ENCODE measurements at places on chromosomes 12 and 14.

- DNase-seq = no peak
Measured at GRCh38 chr12:58081488-58081887, 140.1 kb downstream of the ATP23 start.

DNA sequence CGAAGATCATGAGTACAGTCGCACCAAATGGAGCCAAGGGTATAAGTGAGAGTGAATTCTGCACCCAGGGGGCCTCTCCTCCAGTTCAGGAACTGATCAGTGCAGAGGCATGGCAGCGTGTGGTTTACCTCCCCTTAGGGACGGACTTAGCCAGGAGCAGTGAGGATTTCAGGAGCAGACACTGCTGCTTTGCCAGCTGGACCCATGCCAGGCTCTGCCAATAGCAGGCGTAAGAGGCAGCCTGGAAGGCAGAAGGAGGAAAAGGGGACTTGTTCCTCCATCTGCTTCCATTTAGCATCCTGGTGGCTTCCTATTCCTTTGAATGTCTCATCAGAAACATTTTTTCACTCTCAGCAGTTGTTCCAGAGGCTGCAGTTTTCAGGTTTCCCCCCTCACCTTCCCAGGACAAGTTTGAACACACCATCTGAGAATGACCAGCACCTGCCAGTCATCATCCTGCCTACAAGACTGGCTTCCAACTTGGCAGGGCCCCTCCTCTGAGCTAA is 137.0 kb upstream of the LMNTD1 start:
- no peak for DNase-seq

GRCh38 chr12:117724543-117724942 is 244.2 kb downstream of the KSR2 start:
- DNase-seq = no peak

DNA sequence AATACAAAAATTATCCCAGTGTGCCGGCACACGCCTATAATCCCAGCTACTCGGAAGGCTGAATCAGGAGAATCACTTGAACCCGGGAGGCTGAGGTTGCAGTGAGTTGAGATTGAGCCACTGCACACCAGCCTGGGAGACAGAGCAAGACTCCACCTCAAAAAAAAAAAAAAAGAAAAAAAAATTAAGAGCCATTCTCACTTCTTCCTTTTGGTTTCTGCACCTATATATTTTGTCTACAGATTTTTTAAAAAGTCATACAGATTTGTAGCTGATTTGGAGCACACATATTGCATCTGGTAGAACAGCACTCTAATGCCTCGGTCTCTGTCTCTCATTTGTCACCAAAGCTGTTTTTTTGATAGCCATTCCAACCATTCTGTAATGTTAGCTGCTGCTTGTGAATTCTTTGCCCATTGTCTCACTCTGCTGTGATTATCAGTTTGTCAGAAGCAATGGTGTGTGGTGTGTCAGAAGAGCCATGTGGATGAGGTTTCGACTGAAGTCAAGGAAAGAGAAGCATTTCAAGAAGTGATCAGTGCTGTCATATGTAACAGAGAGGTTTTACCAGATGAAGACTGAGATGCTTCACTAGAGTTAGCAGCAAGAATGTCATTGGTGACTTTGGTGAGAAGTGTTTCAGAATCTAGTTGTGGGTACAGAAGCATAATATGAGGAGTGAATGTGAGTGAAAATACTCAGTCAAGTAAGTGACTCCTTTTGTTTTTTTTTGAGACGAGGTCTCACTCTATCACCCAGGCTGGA is 8.7 kb upstream of the KTN1 start:
- no peak for DNase-seq

Data from activated CD4-positive, alpha-beta T cell treated with anti-CD3 and anti-CD28 coated beads for 48 hours (primary cell).